Forelimb muscle (tissue), 1 donor: ENCODE measurements at places on chromosomes 11 and 22. TPM values are rescaled to one million over a fixed set of nuclear protein-coding genes. Genes with fewer than 3 reads are reported as not detected.

PLEKHB1 gene
- 1.5 TPM for polyA plus RNA-seq

DDTL gene
- polyA plus RNA-seq = 4.6 TPM

SPTBN2 gene
- 15.9 TPM for polyA plus RNA-seq

SLC29A2 gene
- 32.1 TPM for polyA plus RNA-seq

VSIG10L2 gene
- polyA plus RNA-seq = 0.28 TPM

DNAJB7 gene
- 0.47 TPM for polyA plus RNA-seq

SULT4A1 gene
- polyA plus RNA-seq = 2.5 TPM

JHY gene
- polyA plus RNA-seq = 1.3 TPM

PRCP gene
- 96.3 TPM for polyA plus RNA-seq

KIF18A gene
- polyA plus RNA-seq = 3.2 TPM

OR5B21 gene
- polyA plus RNA-seq = not detected

PKNOX2 gene
- 27.6 TPM for polyA plus RNA-seq

GRCh38 chr11:132874638-132875037, 657.7 kb downstream of the OPCML start:
- DNase-seq = no peak

GRCh38 chr22:47859881-47860525, 1097.6 kb downstream of the TBC1D22A start:
- no peak for DNase-seq

DNA sequence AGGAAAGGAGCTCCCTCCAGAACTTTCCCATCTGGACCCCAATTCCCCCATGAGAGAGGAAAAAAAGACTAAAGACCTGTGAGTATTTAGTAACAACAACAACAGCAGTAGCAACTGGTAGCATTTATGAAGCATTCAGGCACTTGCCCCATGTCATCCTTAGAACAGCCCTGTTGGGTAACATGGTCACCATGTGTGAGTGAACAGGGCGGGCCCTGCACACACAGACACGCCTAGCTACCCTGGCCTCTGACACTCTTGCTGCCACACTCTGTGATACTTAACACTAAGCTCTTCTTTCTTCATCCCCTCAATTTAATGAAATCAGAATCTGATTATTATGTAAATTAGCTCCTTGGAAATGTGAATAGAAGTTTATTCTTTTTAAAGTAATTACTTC, 26.1 kb upstream of the SLC25A18 start:
- DNase-seq = no peak

- no peak for DNase-seq
Observed at GRCh38 chr22:33194529-33195077, 136.4 kb upstream of the SYN3 start.

- DNase-seq = no peak
Observed at GRCh38 chr22:17744430-17744829, 29.8 kb downstream of the BID start.

- DNase-seq = no peak
Observed at GRCh38 chr22:17115945-17116565, 5.1 kb downstream of the TMEM121B start.

- no peak for DNase-seq
Observed at GRCh38 chr11:35261197-35261596, 122.2 kb downstream of the CD44 start.

DNA sequence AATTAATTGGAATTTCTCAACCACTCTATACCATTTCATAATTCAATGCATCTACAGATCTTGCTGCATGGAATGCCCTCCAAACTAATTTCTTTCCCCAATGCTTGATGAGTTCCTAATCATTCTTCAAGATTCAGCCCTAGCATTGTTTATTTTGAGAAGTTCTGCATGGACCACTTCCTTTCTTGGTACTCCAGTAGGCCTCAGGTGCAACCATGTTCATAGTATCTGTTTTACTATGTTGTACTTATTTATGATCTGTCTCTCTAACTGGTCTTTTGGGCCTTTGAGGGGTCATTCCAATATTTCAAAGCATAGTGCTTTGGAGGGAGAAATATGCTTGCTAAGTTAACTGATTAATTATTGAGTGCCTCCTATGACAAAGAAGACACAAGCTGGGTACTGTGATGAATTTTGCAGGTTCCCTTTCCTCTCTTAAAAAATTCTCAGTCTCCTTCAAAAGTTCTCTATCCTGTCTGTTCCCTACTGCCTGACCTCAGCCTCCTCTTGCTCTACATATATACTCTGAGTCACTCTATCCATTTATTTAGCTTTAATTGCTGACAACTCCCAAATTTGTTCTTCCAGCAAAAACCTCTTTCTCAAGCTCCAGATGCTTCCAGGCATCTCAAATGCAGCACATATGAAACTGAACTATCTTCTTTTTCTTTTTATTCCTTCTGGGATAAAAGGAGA, 9.5 kb downstream of the MRPL17 start:
- no peak for DNase-seq

GRCh38 chr22:36977401-36977861, 41.8 kb downstream of the TST start:
- DNase-seq = no peak

DNA sequence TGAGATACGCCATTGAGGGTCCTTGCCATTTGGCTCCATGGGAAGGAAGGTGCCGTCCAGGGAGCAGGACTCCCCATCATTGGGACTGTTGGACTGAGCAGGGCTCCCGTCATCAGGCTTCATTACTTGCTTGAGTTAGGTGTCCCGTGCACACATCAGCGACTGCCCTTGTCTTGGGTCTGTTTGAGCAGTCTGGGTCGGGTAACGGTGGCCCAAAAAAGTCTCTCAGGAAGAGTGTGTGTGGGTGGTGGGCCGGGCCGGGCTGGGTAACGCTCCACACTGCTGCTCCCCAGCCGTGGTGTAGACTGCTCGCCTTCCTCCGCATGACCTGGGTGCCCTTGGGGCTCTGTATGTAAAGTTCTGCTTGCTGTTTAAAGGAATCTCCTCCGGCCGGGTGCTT, 293.5 kb downstream of the TBC1D22A start:
- no peak for DNase-seq

DNA sequence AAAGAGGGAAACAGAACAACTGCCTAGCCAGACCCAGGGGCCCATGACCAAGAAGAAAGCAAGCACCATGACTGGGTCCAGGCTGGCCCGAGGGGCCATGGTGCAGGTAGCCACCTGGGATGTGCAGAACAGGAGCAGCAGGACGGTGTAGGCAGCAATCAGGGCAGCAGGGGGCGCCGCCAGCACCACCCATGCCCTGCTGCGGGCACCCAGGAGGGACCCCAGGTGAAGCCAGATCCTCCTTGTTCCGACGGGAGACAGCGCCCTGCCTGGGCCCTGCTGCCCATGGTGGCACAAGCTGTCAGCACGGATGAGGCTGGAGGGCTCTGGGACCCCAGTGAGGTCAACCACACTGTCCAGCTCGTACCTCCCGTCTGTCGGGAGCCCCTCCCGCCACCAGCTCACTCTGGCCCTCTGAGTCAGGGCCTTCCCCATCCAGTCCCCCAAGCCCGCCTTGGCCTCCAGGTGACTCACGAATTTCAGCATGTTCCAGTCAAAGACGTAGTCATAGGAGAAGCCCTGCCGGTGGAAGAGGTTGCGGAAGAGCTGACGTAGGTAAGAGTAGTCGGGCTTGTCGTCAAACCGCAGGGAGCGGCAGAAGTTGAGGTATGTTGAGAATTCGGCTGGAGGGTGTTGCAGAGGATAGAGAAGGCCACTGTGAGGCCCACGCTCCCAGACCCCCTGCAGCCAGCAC, 18.8 kb downstream of the CSNK1E start:
- DNase-seq = no peak

GRCh38 chr11:128367573-128367972, 219.8 kb downstream of the ETS1 start:
- DNase-seq = no peak

DNA sequence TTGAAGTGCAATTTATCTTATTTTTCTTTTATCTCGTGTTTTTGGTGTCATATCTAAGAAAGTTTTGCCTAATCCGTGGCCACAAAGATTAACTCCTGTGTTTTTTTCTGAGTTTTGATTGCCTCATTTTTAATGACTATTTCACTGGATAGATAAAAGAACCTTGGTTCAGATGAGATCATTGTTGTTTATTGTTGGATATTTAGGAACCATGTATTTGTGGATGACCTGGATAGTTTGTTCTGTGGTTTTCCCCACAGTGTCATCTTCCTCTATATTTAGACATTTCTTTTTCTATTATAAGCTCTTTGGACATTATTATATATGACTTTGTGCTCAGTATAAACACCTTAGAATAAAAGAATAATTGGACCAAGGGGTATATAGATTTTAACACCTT, 37.2 kb downstream of the PPP6R3 start:
- DNase-seq = no peak

GRCh38 chr11:2724653-2725367, 25.0 kb upstream of the KCNQ1OT1 start:
- no peak for DNase-seq

GRCh38 chr11:10659339-10660216, 34.0 kb downstream of the IRAG1 start:
- DNase-seq = no peak

- DNase-seq = no peak
Observed at GRCh38 chr11:20467487-20468185, 80.1 kb downstream of the PRMT3 start.

- DNase-seq = peak; percentile 13
Observed at GRCh38 chr11:127345819-127346459, 345.4 kb upstream of the KIRREL3 start.

GRCh38 chr11:105713696-105714095, 103.8 kb downstream of the GRIA4 start:
- DNase-seq = no peak
